ENCODE measurements at places on chromosomes 12 and 14.
A peak's percentile ranks its signal among the peaks of the same experiment; 100 is the strongest.

- DNase-seq: peak; percentile 60
These were observed 89.8 kb downstream of the BTG1 start for GRCh38 chr12:92055877-92056276.

DNA sequence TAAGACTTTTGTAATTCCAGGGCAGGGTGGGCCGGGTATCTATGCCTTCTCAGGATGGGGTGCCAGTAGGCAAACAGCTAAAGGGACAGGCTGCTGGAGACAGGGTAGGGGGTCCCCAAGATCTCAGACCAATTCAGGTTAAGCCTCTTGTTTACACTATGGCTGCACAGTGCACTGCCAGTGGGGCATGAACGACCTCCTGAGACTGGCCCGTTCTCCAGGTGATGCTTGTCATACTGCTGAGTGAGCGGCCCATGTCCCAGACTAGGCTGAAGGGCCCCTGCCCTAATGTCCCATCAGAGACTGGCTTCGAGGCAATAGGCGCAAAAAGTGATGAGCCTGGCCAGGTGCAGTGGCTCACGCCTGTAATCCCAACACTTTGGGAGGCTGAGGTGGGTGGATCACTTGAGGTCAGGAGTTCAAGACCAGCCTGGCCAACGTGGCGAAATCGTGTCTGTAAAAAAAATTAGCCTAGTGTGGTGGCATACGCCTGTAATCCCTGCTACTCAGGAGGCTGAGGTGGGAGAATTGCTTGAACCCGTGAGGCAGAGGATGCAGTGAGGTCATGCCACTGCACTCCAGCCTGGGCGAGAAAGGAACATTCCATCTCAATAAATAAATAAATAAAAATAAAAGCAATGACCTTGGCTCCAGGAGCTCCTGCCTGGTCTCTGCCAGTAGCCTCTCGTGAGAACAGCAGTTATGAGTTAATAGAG is 12.6 kb downstream of the SLC25A29 start:
- no peak for DNase-seq

DNA sequence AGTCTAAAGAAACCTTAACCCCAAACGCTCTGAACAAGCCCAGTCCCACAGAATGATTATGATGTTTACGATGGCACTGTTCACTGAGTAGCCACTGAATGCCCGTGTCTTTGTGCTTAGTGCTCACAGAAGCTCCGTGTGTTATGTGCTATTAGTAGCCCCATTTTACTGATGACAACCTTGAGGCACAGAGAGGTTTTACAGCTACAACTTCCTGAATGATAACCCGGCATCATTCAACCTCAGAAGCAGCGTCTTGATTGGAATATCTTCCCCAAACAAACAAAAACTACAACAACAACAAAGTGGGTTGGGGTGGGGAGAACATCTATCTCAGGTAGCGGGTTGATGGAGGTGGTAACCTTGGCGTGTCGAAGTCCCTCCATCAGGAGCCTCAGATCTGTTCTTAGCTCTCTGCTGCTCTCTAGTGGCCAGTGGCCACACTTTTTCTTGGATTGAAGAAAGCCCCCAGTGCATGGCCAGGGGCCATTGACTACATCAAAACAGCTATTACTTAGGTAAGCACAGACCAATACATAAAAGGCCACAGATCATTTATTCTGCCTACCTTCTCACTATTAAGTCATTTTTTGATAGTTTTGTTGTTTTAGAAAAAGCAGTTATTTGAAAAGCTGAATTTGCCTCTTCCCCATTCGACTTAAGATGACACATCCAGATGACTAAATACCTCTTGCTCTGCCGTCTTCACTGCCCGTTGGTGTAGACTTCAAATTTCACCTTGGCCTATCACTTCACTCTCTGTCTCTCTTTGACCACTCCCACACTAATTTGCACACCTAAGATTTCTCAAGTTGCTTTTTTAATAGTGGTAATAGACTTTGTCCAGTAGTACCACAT is 376.9 kb downstream of the GALC start:
- peak; percentile 87 for DNase-seq

- no peak for DNase-seq
These were observed 33.7 kb downstream of the FOS start for GRCh38 chr14:75312341-75312740.

GRCh38 chr14:105184461-105184860 is 3.3 kb upstream of the NUDT14 start:
- DNase-seq: peak; percentile 56

GRCh38 chr12:127485528-127485927 is 781.4 kb upstream of the TMEM132C start:
- DNase-seq: peak; percentile 30

Measured in NCI-H69 (cell line).